ENCODE measurements at places on chromosomes 12 and 14.

GRCh38 chr12:64707362-64707761 is 51.8 kb downstream of the GNS start:
- DNase-seq = no peak

DNA sequence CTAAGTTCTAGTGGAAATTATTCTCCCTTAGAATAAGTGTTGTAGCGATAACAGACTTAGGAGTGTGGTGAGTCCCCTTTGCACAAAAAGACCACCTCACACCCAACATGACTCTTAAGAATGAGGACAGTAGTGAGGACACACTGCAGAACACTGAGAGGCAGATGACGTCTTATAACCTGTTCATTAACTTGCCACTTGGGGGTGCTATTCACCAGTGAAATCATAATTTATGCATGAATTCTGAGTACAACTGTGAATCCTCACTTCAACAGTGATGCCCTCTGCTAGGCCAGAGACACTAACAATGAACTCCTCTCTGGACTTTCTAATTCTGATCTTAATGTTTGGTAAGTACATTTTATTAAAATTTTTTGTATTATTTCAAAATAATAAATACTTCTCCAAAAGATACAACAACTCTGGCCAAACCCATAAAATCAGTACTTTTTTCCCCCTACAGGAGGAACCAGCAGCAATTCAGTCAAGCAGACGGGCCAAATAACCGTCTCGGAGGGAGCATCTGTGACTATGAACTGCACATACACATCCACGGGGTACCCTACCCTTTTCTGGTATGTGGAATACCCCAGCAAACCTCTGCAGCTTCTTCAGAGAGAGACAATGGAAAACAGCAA is 274.7 kb downstream of the DAD1 start:
- no peak for DNase-seq

- no peak for DNase-seq
These were observed 1.7 kb downstream of the KCNH3 start for GRCh38 chr12:49540229-49541139.

DNA sequence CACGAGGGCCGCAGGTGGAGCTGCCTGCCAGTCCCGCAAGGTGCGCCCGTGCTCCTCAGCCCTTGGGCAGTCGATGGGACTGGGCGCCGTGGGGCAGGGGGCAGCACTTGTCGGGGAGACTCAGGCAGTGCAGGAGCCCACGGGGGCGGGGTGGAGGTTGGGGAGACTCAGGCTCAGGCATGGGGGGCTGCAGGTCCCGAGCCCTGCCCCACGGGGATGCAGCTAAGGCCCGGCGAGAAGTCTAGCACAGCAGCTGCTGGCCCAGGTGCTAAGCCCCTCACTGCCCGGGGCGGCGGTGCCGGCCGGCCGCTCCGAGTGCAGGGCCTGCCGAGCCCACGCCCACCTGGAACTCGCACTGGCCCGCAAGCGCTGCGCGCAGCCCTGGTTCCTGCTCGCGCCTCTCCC is 39.2 kb upstream of the P2RX7 start:
- DNase-seq = no peak

DNA sequence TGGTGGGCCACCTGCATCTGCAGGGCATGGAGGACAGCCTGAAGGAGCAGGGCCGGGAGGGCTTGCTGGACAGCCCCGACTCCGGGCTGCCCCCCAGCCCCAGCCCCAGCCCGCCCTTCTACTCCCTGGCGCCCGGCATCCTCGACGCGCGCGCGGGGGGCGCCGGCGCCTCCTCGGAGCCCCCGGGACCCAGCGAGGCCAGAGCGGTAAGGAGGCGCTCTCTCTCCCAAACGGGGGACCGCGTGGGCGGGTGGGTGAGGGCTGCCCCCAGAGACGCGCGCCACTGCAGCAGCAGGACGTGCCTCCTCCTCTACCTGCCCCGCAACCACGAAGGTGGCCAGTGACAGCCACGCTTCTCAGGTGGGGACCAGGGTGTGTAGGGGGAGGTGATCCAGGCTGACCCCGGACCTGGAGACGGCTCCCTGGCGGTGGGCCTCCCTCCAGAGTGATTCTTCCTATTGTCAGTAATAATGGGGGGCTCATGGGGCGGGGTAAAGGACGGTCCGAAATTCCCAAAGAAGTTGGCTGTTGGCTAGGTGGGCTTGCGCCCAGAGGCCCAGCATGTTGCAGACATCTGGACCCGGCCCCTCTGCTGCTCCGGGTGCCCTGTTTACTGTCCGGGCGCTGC is 652 bp downstream of the RFLNA start:
- DNase-seq = no peak

GRCh38 chr14:30354439-30354838 is 204.5 kb upstream of the G2E3 start:
- DNase-seq = no peak

GRCh38 chr14:67778792-67779191 is 37.6 kb downstream of the ZFYVE26 start:
- no peak for DNase-seq

- DNase-seq = no peak
These were observed 26.0 kb upstream of the TSPAN8 start for GRCh38 chr12:71183846-71184245.

DNA sequence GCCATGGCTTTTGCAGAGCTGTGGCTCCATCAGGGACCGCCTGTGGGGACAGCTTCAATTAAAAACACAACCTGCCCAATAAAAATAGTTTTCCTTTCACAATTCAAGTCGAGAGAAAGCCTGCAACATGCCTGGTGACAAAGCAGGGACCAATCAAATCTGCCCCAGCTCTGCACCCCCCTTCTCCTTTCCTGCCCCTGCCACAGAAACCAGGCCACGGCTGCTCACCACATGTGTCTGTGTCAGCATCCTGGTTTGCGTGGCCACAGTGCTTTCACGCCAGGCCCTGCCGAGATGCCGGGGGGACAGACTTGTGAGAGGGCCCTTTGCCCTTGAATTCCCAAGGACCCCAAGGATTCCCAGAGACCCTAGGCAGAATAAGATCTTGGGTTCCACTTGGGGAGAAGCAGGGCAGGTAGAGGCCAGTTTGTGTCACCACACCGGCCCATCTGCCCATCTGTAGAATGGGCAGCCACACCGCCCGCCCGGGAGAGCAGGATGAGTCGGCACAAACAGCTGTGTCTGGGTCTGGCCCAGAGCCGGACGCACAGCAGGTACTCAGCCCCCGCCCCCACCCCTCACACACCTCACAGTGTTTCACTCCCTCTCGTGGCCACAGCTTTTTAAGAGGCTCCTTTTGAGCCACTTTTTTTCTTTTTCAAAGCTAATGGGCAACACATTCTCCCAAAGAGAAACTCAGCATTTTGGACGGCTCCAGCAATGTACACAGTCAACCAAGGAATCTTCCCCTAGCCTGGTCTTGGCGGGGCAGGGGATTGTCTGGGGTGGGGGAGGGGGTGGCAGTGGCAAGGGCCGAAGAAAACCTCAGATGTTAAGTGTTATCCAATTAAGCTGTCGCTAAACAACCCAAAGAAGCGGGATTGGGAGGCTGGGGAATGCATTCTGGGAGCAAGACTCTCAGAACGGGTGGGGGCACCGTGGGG is 41.5 kb downstream of the BCL11B start:
- no peak for DNase-seq

GRCh38 chr14:95541346-95541745 is 6.5 kb downstream of the GLRX5 start:
- DNase-seq = no peak
